ENCODE measurements at places on chromosomes 1 and 21.

GRCh38 chr1:91765880-91766443 lies 120.0 kb downstream of the TGFBR3 start:
- DNase-seq, result no peak

DNA sequence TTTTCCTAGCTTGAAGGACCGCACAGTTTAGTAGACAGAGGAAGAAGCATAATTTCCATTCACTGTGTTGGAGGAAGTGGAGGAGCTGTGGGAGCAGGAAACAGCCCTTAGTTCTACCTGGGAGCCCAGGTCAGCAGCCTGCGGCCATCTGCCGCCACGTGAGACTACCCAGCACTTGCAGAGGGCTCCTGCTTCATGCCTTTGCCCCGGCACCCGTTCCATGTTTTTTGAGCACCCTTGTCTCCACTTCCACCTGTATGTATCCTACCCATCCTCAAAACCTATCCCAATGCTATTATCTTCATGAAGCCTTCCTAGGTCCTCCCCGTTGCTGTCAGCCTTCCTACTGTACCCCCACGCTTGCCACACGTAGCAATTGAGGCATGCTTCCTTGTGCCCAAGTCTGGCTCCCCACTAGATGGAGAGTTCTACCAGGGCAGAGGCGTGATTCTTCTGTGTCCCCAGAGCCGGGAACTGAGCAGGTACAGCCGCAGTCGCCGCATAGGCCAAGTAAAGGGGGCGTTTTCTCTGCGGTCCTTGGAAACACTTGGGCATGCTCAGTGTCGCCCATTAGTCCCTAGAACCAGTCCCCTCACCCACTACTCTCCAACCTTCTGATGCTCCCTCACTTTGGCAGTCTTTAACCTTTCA lies 1.9 kb downstream of the SLC6A9 start:
- no peak for DNase-seq

DNA sequence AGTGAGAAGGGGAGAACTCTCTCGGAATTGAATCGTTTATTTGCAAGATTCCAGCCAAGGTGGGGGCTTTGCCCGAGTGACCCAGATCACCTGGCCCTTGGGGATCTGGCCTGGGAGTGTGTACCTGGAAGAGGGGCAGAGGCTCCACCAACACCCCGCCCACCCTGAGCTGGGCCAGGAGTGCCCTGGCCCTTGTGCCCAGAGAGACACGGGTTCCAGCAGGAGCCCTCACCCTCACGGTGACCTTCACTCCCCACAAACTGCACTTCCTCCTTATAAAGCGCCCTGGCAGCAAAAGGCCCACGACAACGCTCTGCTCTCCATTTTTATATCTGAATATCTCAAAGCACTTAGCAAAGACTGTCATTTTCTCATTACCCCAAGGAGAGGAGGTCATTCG lies 16.6 kb downstream of the CASZ1 start:
- no peak for DNase-seq

DNA sequence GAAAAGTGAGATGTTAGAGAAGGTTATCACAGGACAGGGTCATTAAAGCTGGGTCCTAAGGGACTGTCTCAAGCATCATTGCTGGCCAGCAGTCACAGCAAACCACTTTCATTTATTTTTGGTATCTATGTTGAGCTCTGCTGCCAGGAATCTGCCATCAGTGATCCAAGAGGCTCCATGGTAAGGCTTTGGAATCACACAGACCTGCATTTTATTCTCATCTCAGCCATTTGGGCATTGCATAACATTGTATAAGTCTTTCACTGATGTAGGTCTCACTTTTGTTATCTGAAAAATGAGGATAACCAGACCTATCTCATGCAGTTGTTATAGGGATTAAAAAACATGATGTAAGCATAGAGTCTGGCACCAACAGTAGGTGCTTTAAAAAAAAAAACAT lies 77.5 kb downstream of the OMA1 start:
- DNase-seq, result no peak

GRCh38 chr1:53929246-53929960 lies 16.1 kb downstream of the IFT25 start:
- DNase-seq, result no peak

- DNase-seq, result peak; percentile 58
Observed at GRCh38 chr1:60621368-60621851, 461.0 kb upstream of the NFIA start.

- DNase-seq, result no peak
Observed at GRCh38 chr1:44698138-44698537, 23.6 kb downstream of the ARMH1 start.

DNA sequence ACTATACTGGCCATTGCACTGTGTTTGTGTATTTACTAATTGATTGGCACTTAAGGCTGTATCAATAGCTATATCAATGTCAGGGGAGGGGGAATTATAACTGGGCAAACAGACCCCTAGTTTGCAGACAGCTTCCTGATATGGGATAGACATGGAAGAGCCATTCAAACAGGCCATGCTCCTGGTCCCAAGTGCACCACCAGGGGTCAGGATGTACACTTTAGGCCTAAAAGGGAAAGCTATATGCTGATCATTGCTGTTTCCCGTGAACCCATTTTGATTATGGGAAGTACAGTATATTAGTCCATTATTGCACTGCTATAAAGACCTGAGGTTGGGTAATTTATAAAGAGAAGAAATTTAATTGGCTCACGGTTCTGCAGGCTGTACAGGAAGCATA lies 124.9 kb upstream of the BACE2 start:
- no peak for DNase-seq

DNA sequence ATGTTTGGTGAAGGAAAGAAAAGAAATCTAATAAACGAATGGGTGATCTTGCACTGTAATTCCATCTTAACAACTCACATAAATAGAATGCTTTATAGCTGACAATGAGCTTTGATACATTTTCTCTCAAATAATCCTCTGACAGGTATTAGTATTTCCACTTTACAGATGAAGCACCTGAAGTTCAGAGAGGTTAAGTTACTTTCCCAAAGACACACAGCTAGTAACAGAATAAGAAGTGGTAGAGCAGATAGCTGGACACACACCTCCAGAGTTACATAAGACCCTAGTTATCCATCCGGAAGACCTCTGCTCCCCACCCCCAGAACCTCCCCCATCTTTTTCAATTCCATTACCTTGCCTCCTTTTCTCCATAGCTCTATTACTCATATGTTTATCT lies 213.3 kb upstream of the ZC3H12A start:
- DNase-seq, result no peak

- DNase-seq, result no peak
Observed at GRCh38 chr21:36806103-36806502, 107.2 kb downstream of the SIM2 start.

GRCh38 chr1:19462781-19463503 lies 22.4 kb downstream of the CAPZB start:
- DNase-seq, result no peak

DNA sequence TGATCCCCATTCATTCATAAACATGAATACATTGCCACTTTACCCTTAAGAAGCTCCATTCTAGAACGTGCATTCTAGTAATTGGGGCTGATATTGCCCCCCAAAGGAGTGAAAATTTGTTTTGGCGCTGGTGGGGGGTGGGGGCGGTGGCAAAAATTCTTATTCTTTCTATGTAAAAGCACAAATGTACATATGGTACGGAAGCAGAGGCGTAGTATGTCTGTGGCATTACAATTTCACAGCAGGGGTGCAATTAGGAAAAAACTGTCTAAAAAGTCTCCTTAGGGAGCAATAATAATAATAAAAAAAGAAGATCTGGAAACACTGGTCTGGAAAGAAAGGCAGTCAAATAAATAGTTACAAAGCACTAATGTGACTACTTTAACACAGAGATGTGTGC lies 40.4 kb upstream of the TMEM51 start:
- no peak for DNase-seq

- DNase-seq, result no peak
Observed at GRCh38 chr1:4489486-4489885, 164.9 kb upstream of the AJAP1 start.

- DNase-seq, result peak; percentile 53
Observed at GRCh38 chr1:87134061-87134460, 194.6 kb upstream of the LMO4 start.

DNA sequence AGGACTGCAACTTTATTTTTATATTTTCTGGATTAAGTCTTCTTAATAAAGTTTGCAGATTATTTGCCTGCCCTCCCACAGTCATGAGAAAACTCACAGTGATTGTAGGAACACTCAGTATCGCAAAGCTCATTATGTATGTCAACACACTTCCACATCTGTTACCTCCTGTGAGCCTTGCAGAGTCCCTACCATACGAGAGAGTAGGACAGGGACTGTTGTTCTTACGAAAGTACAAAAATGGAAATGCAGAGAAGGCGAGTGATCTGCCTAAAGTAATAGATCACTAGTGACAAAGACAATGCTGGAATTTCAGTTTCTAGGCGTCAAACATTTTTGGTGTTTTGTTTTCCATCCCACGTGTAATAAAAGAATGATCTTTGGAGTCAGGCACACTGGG lies 131.7 kb downstream of the SYT2 start:
- DNase-seq, result no peak

DNA sequence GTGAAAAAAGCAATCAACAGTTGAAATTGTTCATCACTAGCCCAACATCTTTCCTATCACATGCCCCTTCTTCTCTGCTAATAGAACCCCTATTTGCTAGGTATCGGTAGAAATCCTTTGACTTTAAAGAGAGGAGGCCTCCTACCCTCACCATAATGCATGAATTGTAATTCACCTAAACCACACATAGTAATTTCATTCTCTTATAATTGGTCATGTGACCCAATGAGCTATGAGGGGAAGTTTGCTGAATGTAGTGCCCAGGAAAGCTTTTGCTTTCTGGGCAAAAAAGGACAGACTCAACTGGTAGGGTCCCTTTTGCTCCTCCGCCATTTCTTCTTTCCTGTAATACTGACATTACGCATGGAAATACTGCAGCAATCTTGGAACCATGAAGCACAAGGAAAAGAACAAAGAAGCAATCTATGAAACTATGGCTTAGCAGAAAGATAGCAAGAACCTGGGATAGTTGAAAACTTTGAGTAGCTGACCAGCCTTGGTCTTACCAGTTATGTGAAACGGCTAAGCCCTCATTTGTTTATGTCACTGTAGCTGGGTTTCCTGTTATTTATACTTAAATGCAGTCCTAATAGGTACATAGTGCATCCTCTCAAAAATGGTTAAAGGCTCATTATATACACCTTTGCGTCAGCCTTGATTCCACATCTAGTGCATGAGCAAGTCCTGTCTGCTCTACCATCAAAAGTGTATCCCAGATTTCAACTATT lies 10.2 kb upstream of the CHI3L2 start:
- no peak for DNase-seq

DNA sequence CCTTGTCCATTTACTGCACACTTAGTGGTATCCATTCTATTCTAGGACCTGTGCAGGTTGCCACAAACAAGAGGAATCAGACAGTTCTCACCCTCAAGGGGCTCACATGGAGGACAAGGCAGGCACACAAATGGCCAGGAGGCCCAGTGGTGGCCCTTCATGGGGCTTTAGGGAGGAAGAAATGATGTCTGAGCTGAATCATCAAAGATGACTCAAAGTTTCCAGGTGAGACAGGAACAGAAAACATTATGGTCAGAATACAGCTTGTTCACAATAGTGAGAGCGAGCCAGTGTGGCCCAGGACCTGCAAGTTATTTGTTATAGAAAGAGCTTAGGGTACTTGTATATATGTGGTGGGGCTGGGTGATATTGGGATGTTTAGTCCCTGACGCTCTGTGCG lies 26.4 kb downstream of the SHISAL2A start:
- DNase-seq, result no peak

DNA sequence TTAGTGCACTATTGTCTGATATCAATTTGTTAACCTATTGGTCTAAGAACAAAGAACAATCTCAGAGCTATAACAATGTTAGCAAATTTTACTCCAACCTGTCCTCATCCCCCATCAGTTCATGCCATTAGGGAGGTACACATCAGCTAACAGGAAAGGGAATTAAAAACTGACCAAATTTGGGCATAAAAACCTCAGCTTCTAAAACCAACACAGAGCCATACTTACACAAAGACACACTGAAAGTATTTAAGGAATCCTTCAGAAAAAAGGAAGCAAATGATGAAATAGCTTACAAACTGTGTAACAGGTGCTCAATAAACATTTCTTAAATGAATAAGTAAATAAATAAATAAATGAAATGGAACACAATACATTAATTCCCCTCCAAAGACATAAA lies 89.2 kb downstream of the TTLL7 start:
- no peak for DNase-seq

DNA sequence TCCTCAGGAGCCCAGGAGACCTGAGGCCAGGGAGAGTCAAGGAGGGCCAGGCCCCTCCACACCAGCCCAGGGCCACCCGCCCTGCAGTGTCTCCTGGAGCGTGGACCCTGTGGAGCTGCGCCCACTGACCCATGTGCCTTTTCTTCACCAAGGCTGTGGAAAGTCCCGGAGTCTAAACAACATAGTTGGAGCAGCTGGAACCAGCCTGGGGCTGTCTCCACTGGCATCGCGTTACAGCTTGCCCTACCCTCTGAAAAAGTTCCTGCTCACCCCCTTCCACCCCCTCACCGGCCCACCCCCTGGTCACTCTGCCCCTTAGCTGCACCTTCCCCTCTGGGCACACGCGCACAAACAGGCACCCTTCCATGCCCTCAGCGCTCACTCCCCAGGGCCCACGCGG lies 18.3 kb downstream of the KCNC4 start:
- no peak for DNase-seq

- DNase-seq, result peak; percentile 63
Observed at GRCh38 chr1:28208818-28209441, 23.9 kb downstream of the DNAJC8 start.

- no peak for DNase-seq
Observed at GRCh38 chr1:25628741-25629421, 12.3 kb downstream of the MAN1C1 start.

- no peak for DNase-seq
Observed at GRCh38 chr1:9127395-9128165, 1.3 kb downstream of the GPR157 start.

DNA sequence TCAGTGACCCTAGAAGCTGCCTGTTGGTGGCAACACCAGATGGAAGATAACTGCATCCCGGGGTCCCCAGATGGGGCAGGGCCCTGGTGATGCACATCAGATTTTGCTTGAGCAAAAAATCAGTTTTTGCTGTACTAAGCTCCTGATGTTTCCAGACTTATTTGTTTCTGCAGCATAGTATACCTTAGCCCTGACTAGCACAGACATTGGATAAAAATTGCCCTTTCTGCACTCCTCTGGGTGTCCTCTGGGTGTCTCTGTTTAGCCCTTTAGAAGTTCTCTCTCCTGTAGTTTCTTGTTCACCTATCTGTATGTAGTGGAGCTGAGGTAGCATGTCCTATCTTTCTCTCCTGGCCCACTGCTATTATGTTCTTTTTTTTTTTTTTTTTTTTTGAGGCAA lies 30.3 kb upstream of the PLA2G2C start:
- no peak for DNase-seq

- no peak for DNase-seq
Observed at GRCh38 chr1:234866007-234866866, 256.3 kb upstream of the IRF2BP2 start.

GRCh38 chr1:6517435-6517851 lies 26.0 kb upstream of the PLEKHG5 start:
- DNase-seq, result no peak

- DNase-seq, result no peak
Observed at GRCh38 chr1:6783936-6784559, 1.2 kb upstream of the CAMTA1 start.
